ENCODE measurements at places on chromosomes 6 and 20.

- no peak overlapping the region for H3K27ac ChIP-seq
- H3K36me3 ChIP-seq = no peaks in the 10 kb centered on the region
- no peak overlapping the region for H3K4me3 ChIP-seq
- no peaks in the 10 kb centered on the region for H3K4me1 ChIP-seq
These were observed 77.9 kb upstream of the B3GAT2 start for GRCh38 chr6:71034563-71035345.

DNA sequence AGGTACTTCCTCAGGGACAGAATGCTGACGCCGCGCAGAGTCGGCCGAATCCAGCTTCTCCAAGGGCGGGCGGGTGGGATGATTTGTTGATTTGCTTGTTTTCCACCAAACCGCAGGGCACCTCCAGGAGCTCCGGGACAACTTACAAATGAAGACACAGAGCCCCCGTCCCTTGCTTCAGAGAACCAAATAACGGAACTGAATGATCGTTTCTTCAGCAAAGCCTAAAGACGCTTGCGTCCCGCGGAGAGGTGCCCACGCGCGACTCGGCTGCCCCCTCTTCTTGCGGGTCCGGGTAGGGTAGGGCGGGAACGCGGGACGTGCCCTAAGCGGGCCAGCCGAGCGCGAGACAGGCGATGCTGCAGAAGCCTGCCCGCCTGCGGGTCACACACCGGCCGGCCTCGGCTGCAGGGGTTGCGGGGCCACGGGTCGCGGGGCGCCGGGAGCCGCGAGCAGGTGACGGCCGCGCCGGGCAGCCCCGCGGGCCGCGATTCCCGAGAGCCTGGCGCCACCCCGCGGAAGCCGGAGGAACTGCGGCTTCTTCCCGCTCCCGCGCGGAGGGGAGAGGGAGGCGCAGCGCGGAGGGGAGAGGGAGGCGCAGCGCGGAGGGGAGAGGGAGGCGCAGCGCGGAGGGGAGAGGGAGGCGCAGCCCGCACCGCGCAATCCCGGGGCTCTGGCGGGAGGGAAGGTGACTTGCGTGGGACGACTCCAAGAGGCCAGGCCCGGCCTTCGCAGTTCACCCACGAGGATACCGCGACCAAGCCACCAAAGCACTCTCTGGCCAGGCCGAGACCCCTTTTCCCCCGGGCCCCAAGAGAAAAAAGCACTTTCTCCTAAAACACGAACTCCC is 7.7 kb upstream of the FOXF2 start:
- DNase-seq = peak; percentile 21
- H3K36me3 ChIP-seq = no peaks in the 10 kb centered on the region
- peaks cover 30% of the 10 kb centered on the region for H3K4me1 ChIP-seq
- peaks cover 52% of the 10 kb centered on the region for H3K27me3 ChIP-seq
- H3K4me3 ChIP-seq = peak overlapping the region; percentile 29

GRCh38 chr20:4155953-4156352 is 140.6 kb upstream of the RNF24 start:
- no peaks in the 10 kb centered on the region for H3K36me3 ChIP-seq
- H3K4me3 ChIP-seq = no peak overlapping the region
- DNase-seq = no peak
- H3K4me1 ChIP-seq = no peaks in the 10 kb centered on the region
- H3K27ac ChIP-seq = no peak overlapping the region
- H3K27me3 ChIP-seq = peaks cover 5% of the 10 kb centered on the region

DNA sequence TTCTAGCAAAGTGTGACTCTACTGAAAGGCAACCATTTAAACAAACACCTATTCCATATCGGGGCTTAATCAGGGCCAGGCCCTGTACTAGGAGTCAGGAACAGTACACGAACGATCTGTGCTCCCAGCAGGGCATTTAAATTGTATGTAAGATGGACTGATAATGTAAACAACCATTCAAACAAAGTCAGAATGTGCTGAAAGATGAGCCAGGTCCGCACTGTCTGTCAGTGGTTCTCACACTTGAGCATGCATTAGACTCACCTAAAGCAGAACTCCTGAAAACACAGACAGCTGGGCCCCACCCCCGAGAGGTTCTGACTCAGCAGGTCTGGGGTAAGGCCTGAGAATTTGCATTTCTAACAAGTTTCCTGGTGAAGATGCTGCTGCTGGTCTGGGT is 81.6 kb downstream of the PXDC1 start:
- H3K4me3 ChIP-seq = no peak overlapping the region
- H3K36me3 ChIP-seq = no peaks in the 10 kb centered on the region
- H3K27ac ChIP-seq = no peak overlapping the region
- DNase-seq = no peak
- H3K4me1 ChIP-seq = no peaks in the 10 kb centered on the region
- H3K27me3 ChIP-seq = no peaks in the 10 kb centered on the region

DNA sequence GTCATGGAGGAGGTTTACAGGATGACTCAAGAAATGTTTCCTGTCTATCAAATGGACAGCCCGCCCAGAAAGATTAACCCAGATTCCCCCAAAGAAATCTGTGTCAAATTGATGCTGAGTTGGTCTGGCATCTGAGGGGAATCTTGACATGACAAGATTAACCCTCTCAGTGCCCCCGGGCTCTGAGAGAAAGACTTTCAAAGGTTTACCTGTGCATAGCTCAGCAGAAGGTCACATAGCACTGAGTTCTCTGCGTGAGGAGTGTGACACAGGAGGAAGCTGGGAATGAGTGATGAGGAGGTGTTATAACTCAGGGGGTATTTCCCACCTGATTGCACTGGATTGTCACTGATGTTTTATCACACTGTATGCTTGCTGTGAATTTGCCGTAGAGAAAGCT is 601.2 kb downstream of the DHX35 start:
- no peaks in the 10 kb centered on the region for H3K27me3 ChIP-seq
- H3K27ac ChIP-seq = no peak overlapping the region
- no peak overlapping the region for H3K4me3 ChIP-seq
- H3K4me1 ChIP-seq = no peaks in the 10 kb centered on the region
- DNase-seq = no peak
- no peaks in the 10 kb centered on the region for H3K36me3 ChIP-seq

DNA sequence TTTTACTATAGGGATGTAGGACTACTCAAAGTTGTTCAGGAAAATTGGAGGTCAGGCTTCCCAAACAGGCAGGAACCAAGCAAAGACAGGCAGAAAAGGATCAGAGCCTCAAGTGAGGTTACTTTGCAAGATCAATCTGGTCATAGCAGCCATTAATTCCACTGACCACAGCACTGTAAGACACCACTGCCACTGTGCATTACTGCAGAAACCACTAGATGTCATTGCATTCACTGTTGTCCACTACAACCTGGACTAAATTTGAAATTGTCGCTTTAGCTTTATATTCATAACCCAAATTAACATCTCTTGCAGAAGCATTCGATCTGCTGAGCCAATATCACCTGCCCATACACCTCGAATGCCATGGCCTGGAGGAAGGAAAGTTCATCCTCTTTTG is 126.9 kb upstream of the UFL1 start:
- H3K36me3 ChIP-seq = no peaks in the 10 kb centered on the region
- H3K4me3 ChIP-seq = no peak overlapping the region
- no peak overlapping the region for H3K27ac ChIP-seq
- DNase-seq = no peak

GRCh38 chr20:46020555-46020954 is 8.5 kb upstream of the SLC12A5 start:
- no peaks in the 10 kb centered on the region for H3K36me3 ChIP-seq
- peaks cover 12% of the 10 kb centered on the region for H3K27me3 ChIP-seq
- H3K27ac ChIP-seq = no peak overlapping the region
- H3K4me3 ChIP-seq = no peak overlapping the region
- peaks cover 15% of the 10 kb centered on the region for H3K4me1 ChIP-seq

- no peaks in the 10 kb centered on the region for H3K36me3 ChIP-seq
- no peaks in the 10 kb centered on the region for H3K27me3 ChIP-seq
- no peak overlapping the region for H3K4me3 ChIP-seq
- no peak overlapping the region for H3K27ac ChIP-seq
These were observed 51.3 kb upstream of the CNKSR3 start for GRCh38 chr6:154561750-154562149.

- H3K27me3 ChIP-seq = peaks cover 18% of the 10 kb centered on the region
- H3K4me1 ChIP-seq = peaks cover 14% of the 10 kb centered on the region
- no peak overlapping the region for H3K27ac ChIP-seq
- no peaks in the 10 kb centered on the region for H3K36me3 ChIP-seq
These were observed 838 bp upstream of the POM121L2 start for GRCh38 chr6:27312950-27313271.

DNA sequence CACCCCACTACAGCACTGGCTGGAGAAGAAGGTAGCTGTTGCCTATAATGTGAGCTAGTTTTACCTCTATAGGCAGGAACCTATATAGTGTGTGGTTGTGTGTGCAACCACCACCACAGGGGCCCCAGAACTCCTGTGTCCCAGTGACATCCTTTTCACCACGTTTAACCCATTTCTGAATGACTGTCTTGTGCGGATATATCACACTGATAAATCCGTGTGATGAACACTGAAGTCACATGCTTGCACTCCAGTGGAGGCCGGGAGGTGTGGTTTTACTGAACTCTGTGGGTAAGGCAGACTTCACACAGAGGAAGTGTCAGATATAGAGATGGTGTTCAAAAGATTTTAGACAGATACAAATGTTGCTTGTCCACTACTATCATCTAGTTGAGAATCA is 32.5 kb downstream of the SDHAF4 start:
- no peak overlapping the region for H3K27ac ChIP-seq
- H3K4me3 ChIP-seq = no peak overlapping the region
- no peaks in the 10 kb centered on the region for H3K27me3 ChIP-seq
- no peak for DNase-seq

DNA sequence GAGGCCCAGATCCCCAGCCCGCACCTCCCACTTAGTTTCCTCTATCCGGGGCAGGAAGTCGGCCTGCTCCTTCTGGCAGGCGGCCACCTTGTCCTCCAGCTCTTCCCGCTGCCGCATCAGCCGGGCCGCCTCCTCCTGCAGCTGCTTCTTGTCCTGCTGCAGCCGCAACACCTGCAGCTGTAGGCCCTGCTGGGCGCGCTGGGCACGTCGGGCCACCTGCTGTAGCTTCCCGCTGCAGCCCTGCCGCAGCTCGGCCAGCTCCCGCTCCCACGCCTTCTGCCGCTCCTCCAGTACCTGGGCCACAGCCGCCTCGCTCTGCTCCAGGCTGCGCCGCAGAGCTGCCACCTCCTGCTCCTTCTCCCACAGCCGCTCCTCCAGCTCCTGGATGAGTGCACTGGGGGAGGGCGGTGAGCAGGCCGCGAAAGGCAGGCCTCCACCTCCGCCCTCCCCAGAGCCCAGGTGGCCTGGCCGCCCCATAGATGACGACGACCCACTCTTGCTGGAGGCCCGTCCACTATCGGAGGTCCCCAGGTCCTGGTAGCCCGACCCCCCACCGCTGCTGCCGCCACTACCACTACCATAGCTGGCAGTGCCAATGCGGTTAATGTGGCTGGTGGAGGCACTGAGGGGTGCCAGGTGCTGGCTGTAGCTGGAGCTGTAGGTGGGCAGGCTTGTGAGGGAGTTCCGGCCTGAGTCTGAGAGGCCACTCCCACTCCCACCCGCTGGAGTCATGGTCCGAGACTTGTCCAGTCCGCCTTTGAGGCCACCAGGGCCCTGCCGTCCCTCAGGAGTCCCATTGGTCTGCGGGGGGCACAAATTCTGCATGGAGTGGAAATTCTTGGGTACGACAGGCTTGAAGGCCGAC is 6.0 kb upstream of the FASTKD5 start:
- no peak for DNase-seq
- H3K27ac ChIP-seq = no peak overlapping the region
- H3K27me3 ChIP-seq = peaks cover 8% of the 10 kb centered on the region

- H3K4me3 ChIP-seq = no peak overlapping the region
- DNase-seq = no peak
- H3K4me1 ChIP-seq = no peaks in the 10 kb centered on the region
- H3K27me3 ChIP-seq = no peaks in the 10 kb centered on the region
- no peak overlapping the region for H3K27ac ChIP-seq
- no peaks in the 10 kb centered on the region for H3K36me3 ChIP-seq
These were observed 39.1 kb upstream of the RNGTT start for GRCh38 chr6:89002523-89002922.

GRCh38 chr6:7761051-7761450 is 35.2 kb downstream of the BMP6 start:
- no peak for DNase-seq
- H3K4me1 ChIP-seq = no peaks in the 10 kb centered on the region
- no peak overlapping the region for H3K4me3 ChIP-seq

GRCh38 chr20:47531458-47531857 is 29.8 kb downstream of the NCOA3 start:
- H3K36me3 ChIP-seq = no peaks in the 10 kb centered on the region
- no peak for DNase-seq
- H3K4me3 ChIP-seq = no peak overlapping the region
- H3K4me1 ChIP-seq = no peaks in the 10 kb centered on the region
- no peak overlapping the region for H3K27ac ChIP-seq
- H3K27me3 ChIP-seq = no peaks in the 10 kb centered on the region

DNA sequence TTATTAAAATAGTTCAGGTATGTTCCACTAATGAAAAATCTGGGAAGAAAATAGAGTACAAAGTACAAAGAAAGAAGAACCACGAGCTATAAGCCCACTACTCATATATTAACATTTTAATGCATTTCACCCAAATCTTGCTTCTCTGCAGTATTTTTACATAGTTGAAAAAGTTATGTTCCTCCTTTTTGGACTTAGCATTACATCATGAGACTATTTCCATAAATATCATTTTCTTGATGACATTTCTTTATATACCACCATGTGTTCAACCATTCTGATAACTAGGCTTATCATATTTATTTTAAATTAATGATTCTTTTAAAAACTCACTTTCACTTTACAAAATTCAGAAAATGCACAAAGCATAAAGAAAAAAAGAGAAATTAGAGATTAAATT is 3.0 kb downstream of the IPCEF1 start:
- no peaks in the 10 kb centered on the region for H3K27me3 ChIP-seq
- no peak overlapping the region for H3K27ac ChIP-seq
- H3K4me1 ChIP-seq = no peaks in the 10 kb centered on the region
- no peak for DNase-seq

GRCh38 chr6:25302677-25303128 is 23.5 kb downstream of the CARMIL1 start:
- H3K27ac ChIP-seq = no peak overlapping the region
- no peaks in the 10 kb centered on the region for H3K36me3 ChIP-seq
- DNase-seq = no peak

- no peaks in the 10 kb centered on the region for H3K36me3 ChIP-seq
- H3K4me3 ChIP-seq = no peak overlapping the region
- H3K27me3 ChIP-seq = no peaks in the 10 kb centered on the region
These were observed 33.1 kb downstream of the MTHFD1L start for GRCh38 chr6:150898399-150899170.

DNA sequence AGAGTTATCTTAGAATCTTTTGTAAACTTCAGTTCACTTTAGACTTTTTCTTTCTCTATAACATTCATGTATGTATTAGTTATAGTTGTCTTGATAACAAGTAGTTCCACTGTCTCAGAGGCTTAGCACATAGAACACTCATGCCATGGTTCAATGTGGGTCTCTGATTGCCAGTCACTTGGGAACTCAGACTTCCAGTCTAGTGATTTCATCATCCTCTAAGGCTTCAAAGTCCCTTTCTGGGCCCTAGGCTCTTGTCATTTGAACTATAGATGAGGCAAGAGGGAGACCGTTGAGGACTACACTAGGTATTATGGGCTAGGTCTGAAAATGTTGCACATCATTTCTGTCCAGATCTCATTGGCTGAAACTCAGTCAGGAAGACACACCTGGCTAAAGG is 8.4 kb upstream of the EEF1E1 start:
- H3K27me3 ChIP-seq = peaks cover 1% of the 10 kb centered on the region
- H3K27ac ChIP-seq = no peak overlapping the region
- no peaks in the 10 kb centered on the region for H3K4me1 ChIP-seq
- no peak for DNase-seq
- no peak overlapping the region for H3K4me3 ChIP-seq

- H3K4me3 ChIP-seq = no peak overlapping the region
- H3K4me1 ChIP-seq = no peaks in the 10 kb centered on the region
- no peak for DNase-seq
- no peak overlapping the region for H3K27ac ChIP-seq
- no peaks in the 10 kb centered on the region for H3K27me3 ChIP-seq
These were observed 27.1 kb downstream of the PPP1R3G start for GRCh38 chr6:5112066-5112799.
